MV-4-11 (cell line): ENCODE measurements at places on chromosomes 6 and 20.

GRCh38 chr6:126302191-126302590, 37.7 kb upstream of the CENPW start:
- DNase-seq = peak; percentile 7

DNA sequence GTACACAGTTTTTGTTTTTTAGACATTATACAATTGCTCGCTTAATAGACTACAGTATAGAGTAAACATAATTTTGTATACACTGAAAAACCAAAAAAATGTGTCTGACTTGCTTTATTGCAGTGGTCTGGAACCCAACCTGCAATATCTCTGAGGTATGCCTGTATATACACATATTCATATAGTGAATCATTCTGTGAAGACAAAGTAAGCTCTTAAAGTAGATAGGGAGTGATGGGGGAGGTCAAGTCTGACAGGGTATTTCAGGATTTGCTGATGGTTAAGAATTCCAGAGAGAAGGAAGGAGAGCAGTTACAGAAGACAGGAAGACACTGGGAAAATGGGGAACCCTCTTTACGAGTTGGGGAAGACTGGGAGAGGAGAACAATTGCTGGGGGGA, 417.9 kb downstream of the CD109 start:
- no peak for DNase-seq

DNA sequence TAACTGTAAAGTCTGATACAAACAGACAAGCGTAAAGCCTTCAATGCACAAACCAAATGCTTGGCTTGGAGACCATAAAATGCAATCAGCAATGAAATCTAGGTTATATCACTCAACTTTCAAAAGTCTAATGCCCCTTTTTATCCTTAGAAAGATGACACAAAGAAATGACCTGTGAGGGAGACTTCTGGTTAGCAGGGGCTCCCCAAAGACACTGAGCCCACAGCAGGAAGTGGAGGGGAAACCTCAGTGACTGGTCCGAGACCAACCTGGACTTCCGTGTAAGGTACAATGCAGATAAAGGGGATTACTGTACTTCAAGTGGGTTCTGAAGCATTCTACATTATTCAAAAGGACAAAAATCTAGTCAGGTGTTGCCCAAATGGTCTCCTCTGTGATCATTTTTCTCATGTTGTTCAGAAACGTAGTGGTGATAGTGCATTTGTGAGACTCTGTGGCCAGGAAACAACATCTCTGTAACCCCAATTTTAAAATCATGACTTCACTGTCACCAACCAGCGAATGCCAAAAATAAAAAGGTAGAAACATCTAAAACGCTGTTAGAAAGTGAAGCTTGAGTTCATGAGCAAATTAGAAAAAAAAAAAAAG, 88.2 kb downstream of the HIVEP2 start:
- DNase-seq = no peak

GRCh38 chr20:1493536-1493935, 2.3 kb upstream of the SIRPB2 start:
- no peak for DNase-seq

DNA sequence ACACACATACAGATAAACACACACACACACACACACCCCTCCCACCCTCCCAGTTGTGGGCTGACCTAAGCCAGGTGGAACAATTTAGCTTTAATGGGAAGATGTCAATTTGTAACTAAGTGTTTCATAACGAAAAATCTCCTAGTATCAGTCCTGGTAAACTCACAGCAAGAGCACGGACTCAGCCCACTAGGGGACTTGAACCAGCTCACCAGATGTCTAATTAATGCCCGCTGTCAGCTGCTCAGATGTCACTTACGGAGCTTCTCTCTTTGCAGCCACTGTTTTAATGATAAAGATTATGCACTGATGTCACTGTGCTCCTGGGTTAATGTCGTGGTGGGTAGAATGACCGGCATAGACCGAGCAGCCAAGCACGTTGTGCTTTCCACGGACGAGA, 116.6 kb upstream of the INSM1 start:
- no peak for DNase-seq

DNA sequence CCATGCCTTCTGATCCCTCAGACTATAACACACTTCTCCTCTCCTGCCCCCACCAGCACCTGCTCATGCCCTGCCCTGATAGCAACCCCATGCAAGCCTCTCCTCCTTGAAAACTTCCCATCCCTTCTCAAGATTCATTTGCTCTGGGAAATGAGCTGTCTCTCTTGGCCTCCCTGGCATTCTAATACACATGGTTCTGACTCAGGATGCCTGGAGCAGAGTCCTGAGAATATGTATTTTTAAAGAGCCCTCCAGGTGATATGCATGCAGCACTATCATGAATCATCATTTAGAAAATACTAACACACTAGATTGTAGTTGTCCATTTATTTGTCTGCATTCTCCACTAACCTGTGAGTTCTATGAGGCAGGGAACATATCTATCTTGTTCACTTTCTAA, 26.6 kb downstream of the HDGFL1 start:
- DNase-seq = no peak

DNA sequence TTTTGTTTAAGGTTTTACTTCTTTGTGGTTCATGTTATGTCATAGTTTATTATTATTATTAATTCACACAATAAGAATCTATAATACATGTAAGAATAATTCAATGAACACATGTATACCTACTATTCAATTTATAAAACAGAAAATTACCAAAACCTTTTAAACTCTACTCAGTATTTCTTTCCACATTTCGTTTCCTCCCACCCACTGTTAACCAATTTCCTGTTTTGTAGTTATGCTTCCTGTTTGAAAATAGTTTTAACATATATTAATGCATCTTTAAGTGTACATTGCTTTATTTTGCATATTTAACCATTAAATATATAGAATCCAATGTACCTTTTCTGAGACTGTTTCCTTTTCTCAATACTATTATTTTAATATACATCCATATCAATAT, 397.9 kb upstream of the SPTLC3 start:
- DNase-seq = peak; percentile 51

DNA sequence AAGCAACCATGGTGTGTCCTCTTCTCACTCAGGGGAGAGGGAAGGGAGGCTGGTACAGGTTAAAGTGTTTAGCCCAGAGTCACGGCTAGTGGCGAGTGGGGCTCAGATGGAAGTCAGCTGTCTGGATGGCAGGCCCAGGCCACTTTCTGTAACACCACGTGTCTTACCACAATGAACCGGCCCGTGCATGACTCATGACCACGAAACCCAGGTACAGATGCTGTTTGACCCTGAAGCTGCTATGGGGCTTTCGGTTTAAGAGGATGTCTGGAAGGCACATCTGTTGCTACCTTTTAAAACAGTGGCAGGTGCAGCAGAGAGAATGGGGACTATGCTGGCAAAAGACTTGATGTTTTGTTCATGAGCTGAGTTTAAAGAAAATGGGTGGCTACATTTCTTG, 36.5 kb upstream of the MPC1 start:
- peak; percentile 51 for DNase-seq

- DNase-seq = peak; percentile 93
Observed at GRCh38 chr6:39225946-39226437, 3.3 kb downstream of the KCNK5 start.

DNA sequence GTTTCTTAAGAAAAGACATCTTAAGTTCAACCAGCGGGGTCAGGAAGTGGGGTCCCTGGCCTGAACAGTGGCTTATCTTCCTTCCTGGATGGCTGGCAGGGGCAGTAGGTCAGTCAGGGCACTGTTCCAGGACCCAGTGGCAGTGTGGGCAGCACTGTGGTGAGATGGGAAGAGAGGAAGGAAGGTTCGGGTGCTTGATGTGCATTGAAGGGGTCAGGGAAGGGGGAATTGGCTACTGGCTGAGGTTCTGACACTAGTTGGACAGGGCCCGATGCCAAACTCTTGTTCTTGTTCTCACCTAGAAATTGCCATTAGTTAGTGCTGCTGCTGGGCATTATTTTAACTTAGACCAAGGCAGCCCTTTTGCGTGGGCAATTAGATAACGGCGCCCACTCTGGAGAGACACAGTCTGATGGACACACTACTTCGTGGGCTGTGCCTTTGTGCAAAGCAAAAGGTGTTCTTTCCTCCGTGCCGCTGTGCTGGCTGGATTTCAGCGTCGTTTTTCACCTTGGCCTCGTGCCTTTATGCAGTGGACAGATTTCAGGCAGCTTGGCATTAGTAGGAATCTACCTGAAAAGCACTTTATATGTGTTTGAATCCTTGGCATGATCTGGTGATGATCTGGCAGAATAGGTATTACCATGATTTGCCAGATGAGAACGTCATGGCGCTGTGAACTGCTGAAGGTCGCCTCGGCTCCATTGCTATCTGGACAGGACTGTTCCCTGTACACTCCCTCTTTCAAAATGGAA, 30.3 kb downstream of the UTRN start:
- DNase-seq = no peak

DNA sequence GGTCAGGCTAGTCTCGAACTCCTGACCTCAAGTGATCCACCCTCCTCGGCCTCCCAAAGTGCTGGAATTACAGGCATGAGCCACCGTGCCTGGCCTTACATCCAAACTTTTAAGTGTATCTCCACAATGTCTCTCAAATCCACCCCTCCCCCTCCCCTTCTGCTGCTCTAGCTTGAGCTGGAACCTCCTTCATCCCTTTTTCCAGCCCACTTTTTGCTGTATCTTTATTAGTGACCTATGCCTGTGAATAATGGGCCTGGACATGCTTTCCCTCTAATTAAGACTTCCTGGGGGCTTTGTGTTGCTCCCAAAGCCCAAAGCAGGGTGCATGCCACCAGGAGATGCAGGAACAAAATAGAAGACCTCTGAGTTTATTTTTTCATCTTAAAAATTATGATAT, 26.1 kb downstream of the TNFAIP3 start:
- DNase-seq = no peak

DNA sequence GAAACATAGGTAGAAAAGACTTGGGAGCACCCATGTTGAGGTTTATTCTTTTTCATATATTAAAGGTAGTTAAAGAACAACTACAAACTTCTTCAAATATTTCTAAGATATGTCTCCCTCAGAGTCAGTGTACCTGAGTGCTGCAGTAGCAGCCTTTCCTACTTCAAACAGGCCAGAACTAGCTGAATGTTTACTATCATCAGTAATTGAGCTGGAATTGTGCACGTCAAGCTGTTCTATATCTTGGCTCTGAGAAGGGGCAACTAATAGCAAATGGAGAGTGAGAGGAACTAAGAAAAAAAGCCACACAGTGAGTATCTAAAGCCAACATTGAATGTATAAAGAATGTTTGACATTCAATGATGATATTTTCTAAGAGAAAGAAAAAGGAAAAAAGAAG, 21.7 kb downstream of the MTCL3 start:
- DNase-seq = no peak

DNA sequence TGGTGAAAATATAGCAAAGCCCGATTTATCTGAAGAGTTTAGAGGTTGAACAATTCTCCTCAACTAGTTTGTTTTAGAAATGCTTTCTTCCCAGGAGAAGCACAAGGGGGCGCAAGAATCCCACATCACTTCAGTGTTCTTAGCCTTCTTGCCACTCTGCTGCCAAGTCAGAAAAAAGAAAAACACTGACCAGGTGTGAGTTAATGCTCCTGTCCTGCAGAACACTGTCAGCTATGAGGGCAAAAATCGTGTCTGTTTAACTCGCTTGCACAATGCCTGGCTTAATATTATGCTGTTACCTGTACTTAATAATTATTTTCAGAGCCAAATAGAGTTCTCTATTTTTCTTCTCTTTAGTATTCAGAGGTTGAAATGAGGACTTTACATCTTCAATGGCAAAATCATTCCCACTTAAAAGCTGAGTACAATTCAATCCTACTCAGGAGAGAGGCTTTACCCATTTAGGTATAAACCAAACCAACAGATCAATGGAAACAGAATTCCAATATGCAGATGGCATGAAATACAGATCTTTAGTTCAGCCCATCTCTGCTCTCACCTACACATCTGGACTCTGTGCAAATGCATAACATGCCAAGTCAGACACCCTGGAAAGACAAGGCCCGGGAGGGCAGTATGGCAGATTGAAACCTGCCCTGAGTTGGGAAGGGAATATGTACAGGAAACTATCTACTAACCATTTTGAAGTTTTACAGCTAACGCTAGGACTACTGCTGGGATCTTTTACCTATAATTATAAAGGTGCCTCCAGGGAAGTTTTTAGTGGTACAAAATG, 71.4 kb upstream of the TULP1 start:
- peak; percentile 64 for DNase-seq

GRCh38 chr6:166143011-166143410, 24.6 kb downstream of the TBXT start:
- no peak for DNase-seq

GRCh38 chr20:43987531-43987930, 72.9 kb downstream of the TOX2 start:
- no peak for DNase-seq

DNA sequence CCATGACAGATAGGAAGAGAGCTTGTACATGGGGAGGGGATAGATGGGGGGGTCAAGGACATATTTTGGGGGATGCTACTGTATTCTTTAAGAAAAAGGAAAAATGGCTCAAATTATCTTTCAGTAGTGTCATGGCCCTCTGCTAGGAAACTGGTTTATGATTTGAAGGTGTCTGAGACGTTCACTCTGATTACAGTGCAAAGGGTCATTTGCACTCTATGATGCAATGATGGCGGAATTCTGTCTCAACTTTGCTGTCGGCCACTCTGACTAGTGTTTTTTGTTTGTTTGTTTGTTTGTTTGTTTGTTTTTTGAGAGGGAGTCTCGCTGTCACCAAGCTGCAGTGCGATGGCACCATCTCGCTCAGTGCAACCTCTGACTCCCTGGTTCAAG, 180.0 kb downstream of the SOX4 start:
- DNase-seq = no peak

DNA sequence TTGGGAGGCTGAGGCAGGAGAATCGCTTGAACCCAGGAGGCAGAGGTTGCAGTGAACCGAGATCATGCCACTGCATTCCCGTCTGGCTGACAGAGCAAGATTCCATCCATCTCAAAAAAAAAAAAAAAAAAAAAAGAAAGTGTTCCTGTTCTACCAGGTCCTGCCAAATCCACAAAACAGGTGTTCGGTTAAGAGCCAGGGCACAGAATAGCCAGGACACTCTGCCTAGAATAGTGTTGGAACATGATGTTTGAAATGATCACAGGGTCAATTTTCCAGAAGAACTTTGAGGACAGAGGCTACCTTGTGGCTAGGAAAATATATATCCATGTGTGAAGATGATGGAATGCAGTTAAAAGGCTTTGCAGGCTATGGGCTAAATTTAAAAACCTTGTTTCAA, 63.6 kb upstream of the TRAF3IP2 start:
- DNase-seq = no peak

GRCh38 chr6:112839525-112839961, 492.4 kb downstream of the RFPL4B start:
- no peak for DNase-seq

GRCh38 chr6:40409716-40410397, 177.3 kb downstream of the LRFN2 start:
- no peak for DNase-seq

- DNase-seq = peak; percentile 17
Observed at GRCh38 chr20:31587545-31588389, 17.3 kb upstream of the ID1 start.

GRCh38 chr6:128421788-128422187, 98.6 kb downstream of the PTPRK start:
- DNase-seq = no peak

GRCh38 chr6:22206106-22206505, 90.7 kb downstream of the PRL start:
- DNase-seq = no peak

GRCh38 chr20:4153251-4153650, 137.9 kb upstream of the RNF24 start:
- DNase-seq = no peak
